ENCODE measurements at places on chromosomes 6 and 20.

DNA sequence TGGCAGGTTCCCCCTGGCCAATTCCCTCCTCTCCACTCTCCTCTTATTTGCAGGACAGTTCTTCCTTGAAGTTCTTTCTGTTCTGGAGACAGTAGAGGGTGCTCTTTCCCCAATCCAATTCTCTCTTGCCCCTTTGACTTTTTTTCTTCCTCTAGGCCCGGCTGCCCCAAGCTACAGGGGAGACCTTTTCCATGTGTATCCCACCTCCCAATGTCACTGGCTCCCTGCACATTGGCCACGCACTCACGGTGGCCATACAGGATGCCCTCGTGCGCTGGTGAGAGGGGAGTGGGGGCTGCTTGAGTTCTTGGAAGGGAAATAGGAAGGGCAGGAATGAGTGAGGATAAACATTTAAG, 1.5 kb downstream of the VARS2 start:
- DNase-seq: peak; percentile 40

DNA sequence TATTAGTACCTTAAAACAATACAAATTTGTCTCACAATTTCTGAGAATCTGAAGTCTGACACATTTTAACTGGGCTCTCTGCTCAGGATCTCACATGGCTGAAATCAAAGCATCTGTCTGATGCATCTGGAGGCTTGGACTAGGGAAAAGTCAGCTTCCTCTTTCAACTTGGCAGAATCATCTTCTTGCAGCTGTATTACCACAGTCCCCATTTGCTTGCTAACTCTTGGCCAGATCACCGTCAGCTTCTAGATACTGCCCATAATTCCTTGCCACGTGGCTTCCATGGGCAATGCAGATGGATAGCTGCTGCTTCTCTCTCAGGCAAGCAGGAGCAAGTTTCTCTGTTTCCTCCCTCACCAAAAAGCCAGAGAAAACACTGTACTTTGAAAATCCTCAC, 1106.4 kb upstream of the CITED2 start:
- peak; percentile 31 for DNase-seq

- no peak for DNase-seq
These were observed 207.1 kb upstream of the HTR1E start for GRCh38 chr6:86730216-86730615.

- DNase-seq: no peak
These were observed 9.7 kb downstream of the MAP1LC3A start for GRCh38 chr20:34567892-34568865.

DNA sequence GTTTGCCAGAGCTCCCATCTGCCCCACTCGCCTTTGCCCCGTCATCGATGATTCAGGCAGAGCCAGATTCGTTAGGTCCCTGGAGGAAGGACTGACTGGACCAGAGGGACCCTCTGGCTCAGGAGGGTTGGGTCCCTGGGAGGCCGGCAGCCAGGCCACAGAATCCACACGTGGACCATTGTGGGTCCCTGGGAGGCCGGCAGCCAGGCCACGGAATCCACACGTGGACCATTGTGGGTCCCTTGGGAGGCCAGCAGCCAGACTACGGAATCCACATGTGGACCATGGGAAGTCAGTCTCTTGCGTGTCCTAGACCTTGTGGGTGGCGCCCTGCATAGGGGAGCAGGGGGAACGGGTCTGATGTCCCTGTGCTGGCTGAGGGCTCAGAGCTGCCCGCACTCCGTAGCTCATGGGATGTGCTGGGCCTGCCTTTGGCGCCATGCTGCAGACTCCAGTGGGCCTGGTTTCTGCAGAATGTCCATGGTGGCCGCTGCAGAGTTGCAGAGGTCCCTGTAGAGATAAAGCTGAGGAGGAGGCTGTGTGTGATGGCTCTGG, 23.5 kb downstream of the UCKL1 start:
- no peak for DNase-seq

DNA sequence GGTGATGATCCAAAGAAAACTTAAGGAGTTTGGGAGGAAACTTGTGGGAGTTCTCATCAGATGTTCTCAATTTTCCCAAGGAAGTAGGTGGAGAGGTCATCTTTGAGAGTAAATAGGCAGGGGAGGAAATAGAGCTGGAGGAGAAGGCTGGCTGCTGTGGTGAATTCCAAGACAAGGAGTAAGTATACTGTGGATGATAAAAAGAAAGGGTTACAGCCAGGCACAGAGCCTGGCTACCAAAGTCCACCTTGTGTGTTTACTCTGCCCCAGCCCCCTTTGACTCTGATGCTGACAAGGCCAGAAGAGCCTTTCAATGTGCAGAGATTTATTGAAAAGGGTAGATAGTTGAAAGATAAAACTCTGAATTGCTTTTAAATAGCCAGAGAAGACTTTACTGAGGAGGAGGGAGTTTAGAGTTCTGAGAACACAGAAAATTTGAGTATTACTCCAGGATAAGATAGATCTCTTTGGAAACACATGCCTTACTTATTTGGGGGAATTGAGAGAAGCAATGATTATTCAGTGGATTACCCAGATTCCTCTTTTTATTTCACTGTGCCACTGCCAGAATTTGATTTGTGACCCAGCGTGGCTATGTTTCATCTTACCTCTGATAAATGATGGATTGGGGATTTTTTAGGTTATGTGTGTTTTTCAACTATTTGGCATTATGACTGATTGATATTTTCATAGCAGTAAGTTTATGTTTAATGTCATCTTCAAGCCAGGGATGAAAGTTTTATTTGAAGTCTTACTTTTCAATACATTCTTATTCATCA, 182.6 kb upstream of the JAG1 start:
- DNase-seq: no peak

GRCh38 chr6:1312473-1313367, 822 bp downstream of the FOXQ1 start:
- DNase-seq: no peak

GRCh38 chr6:117547688-117548621, 54.4 kb downstream of the GOPC start:
- peak; percentile 58 for DNase-seq

- no peak for DNase-seq
These were observed 29.8 kb upstream of the MOCS1 start for GRCh38 chr6:39964094-39964493.

DNA sequence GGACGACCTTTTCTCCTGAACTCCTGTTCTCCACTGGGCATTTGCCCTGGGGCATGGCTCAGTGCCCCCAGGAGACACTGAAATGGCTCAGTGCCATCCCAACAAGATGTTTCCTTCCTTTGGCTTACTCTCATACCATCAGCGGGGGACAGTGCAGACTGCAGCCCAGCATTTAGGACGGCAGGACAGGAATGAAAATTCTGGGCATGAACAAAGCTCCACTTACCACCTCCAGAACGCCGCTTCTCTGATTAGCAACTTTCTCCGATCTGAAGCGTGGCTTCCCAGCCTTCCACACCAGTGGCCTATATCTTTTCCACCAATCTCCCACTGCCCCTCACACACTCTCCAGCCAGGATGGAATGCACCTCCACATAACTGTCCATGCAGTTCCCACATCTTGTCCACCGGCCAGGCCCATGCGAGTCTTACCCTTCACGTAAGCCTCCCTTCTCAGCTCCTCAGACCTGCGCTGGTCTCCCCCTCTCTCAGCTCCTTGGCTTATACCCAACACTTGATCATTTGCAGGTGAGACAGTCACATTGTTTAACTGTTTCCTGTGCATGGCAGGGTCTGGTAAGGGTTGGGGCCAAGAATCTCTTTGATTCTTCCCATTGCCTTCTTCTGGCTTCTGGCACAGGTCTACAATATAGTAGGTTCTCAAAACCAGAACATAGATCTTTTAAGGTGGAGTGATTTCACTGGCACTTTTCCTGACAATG, 114.5 kb downstream of the FYN start:
- DNase-seq: no peak

- no peak for DNase-seq
These were observed 555.5 kb downstream of the PTPRT start for GRCh38 chr20:42634156-42634555.

DNA sequence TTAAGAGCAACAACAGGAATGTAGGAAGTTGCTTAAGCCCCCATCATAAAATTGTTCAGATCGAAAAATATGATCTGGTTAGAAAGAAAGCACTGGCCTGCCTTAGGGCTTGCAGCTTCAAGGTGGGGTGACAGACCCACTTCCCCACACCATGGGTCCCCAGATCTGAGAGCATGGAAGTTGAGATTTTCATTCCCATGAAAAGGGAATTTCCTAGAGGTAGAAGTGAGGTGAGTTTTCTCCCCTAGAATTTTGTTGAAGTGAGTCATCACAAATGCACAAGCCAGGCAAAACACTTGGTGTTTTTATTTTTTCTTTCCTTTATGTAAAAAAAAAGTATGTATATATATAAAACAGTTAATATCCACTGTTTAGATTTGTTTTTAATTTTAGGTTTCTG, 213.6 kb upstream of the SUPT3H start:
- peak; percentile 45 for DNase-seq

GRCh38 chr6:61887423-61887822, 398.6 kb downstream of the KHDRBS2 start:
- no peak for DNase-seq

- no peak for DNase-seq
These were observed 18.7 kb downstream of the LEMD2 start for GRCh38 chr6:33770124-33770832.

DNA sequence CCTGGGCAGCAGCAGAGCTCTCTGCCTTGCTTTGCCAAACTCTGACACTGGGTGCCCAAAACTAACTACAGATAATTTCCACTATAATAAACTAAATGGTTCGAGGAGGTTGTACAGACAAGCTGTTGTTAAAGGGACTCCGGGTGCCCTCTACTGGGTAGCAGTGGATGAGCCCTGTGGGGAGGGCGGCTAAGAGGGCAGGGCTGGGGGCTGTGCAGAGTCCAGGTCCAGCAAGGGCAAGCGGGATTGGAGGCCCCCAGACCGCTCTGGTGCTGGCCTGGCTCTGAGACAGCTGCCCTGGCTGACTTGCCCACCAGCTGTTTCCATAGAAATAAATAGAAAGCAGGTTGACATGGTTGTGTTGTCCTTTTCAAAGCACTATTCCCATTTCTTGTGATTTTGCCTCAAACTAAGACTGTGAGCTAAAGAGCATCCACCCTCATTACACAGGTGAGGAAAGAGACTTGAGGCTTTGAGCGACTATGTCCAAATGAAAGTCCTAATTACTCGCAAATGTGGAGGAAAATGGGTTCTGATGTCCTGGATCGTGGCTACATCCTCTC, 167.6 kb upstream of the CST7 start:
- no peak for DNase-seq

GRCh38 chr6:126170433-126170832, 169.5 kb upstream of the CENPW start:
- DNase-seq: no peak
